ENCODE measurements at places on chromosomes 1 and 21.

DNA sequence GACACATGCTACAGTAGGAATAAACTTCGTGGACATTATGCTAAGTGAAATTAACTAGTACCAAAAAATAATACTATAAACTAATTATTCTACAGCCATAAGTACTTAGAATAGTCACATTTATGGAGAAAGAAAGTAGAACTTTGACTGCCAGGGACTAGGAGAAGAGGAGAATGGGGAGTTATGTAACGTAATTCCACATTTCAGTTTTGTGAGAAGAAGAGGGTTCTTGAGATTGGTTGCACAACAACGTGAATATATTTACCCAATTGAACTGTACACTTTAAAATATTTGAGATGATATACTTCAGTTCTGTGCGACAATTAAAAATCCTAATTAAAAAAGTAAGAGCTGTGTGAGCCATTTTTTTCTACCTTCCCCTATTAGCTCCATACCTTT, 1412.9 kb downstream of the PLA2G4A start:
- no peak for DNase-seq

GRCh38 chr1:117150316-117150715, 28.8 kb upstream of the TRIM45 start:
- DNase-seq: no peak

- peak; percentile 17 for DNase-seq
Measured at GRCh38 chr1:156407344-156407743, 38.3 kb downstream of the RHBG start.

- DNase-seq: no peak
Measured at GRCh38 chr1:237875291-237875690, 15.4 kb downstream of the ZP4 start.

GRCh38 chr1:233168384-233168783, 127.1 kb downstream of the PCNX2 start:
- DNase-seq: no peak

- no peak for DNase-seq
Measured at GRCh38 chr1:175804561-175804960, 61.2 kb upstream of the TNR start.

- DNase-seq: peak; percentile 67
Measured at GRCh38 chr21:16195538-16195910, 465.7 kb downstream of the USP25 start.

DNA sequence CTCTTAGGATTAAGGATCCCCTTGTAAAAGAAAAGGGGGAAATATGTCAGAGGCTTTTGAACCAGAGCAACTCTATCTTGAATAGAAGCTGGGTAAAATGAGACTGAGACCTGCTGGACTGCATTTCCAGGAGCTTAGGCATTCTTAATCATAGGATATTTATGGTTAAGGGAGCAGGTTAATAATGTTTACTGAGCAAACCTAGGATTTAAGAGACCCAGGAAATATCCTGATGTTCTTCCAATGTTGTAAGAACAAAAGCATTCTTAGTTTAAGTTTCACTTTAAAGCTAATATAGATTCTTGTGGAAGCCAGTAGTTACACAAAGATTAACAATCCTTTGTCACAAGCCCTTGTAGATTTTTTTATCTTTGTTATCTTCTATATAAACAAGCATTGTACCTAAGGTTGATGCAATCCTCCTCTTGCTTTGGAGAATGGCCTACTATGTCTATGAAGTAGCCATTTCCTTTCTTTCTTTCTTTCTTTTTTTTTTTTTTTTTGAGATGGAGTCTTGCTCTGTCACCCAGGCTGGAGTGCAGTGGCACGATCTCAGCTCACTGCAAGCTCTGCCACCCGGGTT, 570.2 kb upstream of the BEND5 start:
- DNase-seq: no peak

DNA sequence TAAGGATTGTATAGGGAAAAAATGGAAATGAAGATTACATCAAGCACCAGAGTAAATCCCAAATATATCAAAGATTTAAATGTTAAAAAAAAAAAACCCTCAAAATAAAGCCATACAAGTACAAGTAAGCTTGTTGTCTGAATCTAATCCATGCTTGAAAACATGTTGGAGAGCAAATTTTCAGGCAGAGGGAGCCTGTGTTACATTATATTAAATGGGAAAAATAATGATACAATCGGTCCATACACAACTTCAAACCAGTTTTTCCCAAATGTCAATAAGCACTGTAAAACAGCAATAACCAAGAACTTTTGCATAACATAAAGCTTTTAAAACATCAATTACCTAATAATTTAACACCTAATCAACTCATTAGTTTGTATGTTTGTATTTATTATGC, 949.4 kb upstream of the ADGRL4 start:
- no peak for DNase-seq

DNA sequence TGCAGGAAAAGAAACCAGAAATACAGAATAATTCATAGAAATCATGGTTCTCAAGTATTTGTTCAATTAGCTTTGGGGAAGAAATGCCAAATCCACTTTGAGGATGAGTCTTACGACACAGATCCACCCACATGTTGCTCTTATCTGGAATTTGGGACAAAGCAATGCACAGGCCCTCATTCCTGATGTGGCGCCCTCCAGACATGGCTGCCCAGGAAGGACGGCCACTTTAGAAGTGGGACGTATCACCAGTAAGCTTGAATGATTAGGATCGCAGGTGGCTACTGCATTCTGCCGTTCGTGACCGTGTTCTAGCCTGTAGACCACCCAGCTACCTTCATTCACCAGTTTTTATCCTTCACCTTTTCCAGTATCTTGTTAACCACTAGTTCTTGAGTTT, 20.1 kb upstream of the NCMAP start:
- no peak for DNase-seq

DNA sequence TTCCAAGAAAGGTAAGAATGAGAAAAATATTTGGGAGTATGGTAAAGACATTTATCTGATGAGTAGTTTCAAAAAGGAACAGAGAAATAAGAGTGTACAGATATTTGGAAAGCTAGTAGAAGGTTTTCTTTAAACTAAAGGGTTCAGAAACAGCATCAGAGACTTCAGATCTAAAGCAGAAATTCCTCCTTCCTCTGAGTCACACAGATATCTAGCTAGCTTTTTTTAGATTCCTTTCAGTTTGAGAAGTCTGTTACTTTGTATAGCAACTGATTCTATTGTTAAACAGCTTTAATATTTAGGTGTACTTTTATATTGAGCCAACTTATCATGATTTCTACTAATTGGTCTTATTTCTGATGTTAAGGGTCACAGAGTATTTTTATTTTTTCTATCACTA, 4.7 kb downstream of the AMY2B start:
- no peak for DNase-seq

DNA sequence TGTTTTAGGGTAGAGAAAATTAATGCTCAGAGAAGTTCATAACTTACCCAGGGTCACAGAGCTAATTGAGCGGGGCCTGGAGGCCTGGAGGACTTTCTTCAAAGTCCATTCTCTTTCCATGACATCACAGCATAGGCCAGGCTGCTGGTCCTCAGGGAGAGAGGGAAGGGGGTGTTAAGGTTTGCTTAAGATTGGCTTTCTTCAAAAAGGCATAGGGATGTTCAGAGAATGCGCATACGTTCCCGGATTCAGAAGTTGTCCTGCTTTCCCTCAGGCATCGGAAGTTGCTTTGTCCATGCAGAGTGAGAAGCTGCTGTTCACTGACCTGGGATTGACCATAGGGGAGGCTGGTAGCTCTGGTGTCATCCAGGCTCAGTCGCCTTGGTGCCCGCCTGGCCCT, 25.0 kb downstream of the RASSF5 start:
- no peak for DNase-seq

- no peak for DNase-seq
Measured at GRCh38 chr1:29398431-29398830, 162.1 kb downstream of the PTPRU start.

DNA sequence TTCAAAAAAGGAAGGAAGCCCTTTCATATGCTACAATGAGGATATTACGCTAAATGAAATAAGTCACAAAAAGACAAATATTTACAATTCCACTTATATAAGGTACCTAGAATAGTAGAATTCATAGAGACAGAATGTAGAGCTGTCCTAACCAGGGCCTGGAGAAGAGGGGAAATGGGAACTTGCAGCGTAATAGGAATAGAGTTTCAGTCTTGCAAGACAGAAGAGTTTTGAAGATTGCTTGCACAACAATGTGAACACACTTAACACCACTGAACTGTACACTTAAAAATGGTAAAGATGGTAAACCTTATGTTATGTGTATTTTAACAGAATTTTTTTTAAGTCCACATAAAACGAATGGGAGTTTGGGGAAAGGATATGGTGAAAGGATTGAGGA, 2.9 kb downstream of the CD1B start:
- DNase-seq: peak; percentile 82

DNA sequence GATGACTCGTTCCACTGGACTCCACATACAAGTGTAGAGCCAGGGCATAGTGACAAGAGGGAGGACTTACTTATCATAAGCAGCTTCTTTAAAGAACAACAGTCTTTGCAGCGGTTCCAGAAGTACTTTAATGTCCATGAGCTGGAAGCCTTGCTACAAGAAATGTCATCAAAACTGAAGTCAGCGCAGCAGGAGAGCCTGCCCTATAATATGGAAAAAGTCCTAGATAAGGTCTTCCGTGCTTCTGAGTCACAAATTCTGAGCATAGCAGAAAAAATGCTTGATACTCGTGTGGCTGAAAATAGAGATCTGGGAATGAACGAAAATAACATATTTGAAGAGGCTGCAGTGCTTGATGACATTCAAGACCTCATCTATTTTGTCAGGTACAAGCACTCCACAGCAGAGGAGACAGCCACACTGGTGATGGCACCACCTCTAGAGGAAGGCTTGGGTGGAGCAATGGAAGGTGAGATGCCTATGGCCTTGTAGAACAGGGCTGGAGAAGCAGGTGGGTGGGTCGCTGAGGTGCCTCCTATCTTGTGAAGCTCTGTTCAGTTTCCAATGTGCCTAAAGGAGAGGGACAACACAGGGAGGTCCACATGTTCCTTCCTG, 12.1 kb downstream of the MIA3 start:
- DNase-seq: no peak

GRCh38 chr1:150621497-150622302, 7.7 kb downstream of the ENSA start:
- DNase-seq: peak; percentile 75

- DNase-seq: no peak
Measured at GRCh38 chr1:212471891-212472675, 39.4 kb downstream of the NENF start.

- peak; percentile 65 for DNase-seq
Measured at GRCh38 chr1:235415008-235415904, 48.0 kb downstream of the TBCE start.

- DNase-seq: peak; percentile 79
Measured at GRCh38 chr1:37811027-37811655, 3.1 kb upstream of the YRDC start.

DNA sequence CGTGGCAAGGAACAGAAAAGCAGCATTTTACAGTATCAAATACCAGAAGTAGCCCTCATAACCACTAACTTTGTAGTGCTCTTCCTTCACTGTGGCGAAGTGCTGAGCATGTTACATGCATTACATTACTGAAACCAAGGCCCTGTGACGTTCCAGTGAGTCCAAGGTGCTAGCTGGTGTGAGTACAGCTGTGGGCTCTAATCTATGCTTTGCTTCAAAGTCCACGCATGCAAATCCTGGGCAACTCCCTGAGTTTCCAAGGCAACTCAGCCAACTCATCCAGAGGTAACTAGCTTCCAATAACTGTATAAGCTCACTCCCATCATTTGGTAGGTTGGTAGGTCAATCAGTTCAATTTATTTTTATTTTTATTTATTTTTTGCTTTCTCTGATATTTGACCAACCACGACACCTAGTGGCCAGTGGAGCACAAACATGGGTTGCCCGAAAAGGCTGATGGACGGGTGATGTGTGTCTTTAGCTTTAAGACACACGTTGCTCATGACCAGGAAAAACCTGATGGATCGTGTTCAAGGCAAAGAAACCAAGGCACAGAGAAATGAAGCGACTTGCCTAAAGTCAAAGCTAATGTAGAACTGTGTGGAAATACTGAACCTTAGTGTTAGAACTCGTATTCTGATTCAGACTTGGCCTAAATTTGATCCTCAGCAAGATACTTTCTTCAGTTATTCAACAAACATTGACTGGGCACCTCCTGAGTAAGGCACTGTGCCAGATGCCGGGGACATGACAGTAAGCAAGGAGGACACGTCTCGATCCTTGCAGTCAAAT, 73.0 kb downstream of the GNG12 start:
- peak; percentile 50 for DNase-seq

DNA sequence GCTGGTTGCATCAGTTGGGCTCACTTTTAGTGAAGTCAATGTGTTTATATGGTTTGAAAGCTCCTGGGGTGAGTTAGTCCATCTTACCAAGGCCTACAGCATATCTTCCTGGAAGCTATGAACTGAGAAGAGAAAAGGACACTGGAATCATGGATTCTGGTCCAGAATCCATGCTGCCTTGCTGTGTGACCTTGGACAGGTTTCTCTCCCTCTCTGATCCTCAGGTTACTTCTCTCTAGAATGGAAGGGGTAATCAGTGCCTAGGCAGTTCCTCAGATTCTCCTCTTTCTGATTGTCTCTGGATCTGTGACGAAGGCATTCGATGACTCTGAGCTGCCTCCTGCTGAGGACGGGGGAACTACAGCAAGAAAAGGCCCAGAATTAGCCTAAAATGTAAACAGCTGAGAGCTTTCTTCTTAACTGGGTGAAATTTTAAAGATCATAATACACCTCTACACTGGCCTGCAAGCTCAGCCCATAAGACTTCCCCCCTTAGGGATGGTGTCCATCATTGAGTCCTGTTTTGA, 425.0 kb upstream of the VAMP3 start:
- no peak for DNase-seq

GRCh38 chr1:109158433-109158832, 44.5 kb downstream of the ELAPOR1 start:
- DNase-seq: no peak

- no peak for DNase-seq
Measured at GRCh38 chr1:56547473-56547872, 31.9 kb downstream of the PLPP3 start.

DNA sequence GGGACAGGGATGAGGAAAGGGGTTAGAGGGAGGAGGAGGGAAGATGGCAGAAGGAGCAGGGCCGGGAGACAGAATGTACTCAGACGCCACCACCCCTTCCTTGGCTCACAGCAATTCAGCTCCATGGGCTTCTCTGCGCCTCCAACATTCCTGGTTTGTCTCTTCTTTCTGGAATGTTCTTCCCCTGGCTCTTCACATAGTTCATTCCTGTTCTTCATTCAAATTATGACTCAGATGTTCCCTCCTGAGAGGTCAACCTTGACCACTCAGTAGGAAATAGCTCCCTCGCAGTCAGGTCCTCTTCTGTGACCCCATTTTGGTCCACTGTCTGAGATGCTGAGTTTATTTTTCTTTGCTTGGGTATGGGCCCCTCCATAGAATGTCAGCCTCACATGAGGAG, 203.2 kb downstream of the C1orf94 start:
- no peak for DNase-seq

DNA sequence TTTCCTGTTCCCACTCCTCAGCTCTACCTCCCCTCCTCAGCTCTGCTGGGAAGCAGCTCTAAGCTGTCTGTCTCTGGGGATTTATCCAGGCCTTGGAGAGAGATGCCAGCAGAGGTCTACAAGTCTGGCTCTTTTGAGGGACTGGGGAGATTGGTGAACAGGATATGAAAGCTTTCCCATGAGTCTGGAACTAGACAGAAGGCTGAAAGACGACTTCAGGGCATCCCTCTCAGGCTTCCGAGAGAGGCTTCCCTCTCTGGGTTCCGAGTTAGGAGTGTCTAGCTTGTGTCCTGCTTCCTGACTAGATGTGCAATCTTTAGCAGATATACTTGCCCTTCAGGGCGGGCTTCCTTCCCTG, 733 bp downstream of the TMEM35B start:
- no peak for DNase-seq
